Activated T-helper 1 cell treated with anti-CD3 and anti-CD28 coated beads, Interleukin-2, amount 50 U/mL, for 16 hours (primary cell): ENCODE measurements at places on chromosomes 6 and 20.

- no peak for DNase-seq
Measured at GRCh38 chr6:49524541-49524940, 24.8 kb downstream of the GLYATL3 start.

DNA sequence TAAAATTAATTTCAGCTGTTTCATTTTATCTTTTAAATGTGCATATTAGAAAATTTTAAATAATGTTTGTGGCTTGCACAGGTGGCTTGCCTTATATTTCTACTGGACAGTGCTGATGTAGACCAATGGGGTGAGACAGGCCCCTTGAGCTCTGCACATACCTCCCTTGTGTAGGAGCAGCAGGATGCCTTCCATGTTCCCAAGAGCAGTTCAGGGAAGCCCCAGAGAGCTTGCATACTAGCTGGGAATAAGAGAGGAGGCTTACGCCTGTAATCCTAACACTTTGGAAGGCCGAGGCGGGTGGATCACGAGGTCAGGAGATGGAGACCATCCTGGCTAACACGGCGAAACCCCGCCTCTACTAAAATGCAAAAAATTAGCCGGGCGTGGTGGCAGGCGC is 61.4 kb downstream of the RFPL4B start:
- no peak for DNase-seq

GRCh38 chr6:143399176-143399575 is 51.3 kb downstream of the ADAT2 start:
- DNase-seq: no peak

- no peak for DNase-seq
Measured at GRCh38 chr6:109336221-109336961, 45.9 kb downstream of the CD164 start.

DNA sequence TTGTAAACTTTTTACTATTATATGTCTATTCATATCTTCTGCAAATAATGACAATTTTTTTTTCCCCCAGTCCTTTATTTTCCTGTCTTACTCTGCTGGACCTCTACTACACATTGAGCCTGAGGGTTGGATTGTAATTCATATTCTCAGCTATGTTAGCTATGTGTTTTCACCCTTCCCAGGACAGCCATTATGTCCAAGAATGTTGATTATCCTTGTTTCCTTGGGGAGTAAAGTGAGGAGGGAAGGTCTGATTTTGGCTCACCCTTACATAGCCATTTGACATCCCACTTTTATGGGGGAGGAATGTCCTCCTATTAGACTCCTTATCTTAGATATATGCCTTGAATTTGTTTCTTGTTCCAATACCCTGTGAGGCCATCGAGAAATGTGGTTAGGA is 17.6 kb upstream of the TBC1D32 start:
- no peak for DNase-seq

DNA sequence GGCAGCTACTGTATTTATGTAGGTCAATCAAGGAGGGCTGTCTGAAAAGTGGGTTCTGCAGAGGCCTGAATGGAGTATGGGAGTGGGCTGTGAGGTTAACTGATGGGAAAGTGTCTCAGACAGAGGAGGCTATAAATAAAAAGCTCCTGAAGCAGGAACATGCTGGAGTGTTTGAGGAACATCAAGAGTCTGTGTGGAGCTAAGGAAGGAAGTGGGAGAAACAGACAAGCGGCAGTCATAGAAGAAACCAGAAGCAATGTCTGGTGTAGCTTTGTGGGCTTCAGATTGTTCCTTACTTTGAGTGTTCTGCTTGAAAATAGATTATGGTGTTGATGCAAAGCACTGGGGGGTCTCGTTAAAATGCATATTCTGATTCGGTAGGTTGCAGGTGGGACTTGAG is 101.5 kb upstream of the OGFRL1 start:
- DNase-seq: no peak

DNA sequence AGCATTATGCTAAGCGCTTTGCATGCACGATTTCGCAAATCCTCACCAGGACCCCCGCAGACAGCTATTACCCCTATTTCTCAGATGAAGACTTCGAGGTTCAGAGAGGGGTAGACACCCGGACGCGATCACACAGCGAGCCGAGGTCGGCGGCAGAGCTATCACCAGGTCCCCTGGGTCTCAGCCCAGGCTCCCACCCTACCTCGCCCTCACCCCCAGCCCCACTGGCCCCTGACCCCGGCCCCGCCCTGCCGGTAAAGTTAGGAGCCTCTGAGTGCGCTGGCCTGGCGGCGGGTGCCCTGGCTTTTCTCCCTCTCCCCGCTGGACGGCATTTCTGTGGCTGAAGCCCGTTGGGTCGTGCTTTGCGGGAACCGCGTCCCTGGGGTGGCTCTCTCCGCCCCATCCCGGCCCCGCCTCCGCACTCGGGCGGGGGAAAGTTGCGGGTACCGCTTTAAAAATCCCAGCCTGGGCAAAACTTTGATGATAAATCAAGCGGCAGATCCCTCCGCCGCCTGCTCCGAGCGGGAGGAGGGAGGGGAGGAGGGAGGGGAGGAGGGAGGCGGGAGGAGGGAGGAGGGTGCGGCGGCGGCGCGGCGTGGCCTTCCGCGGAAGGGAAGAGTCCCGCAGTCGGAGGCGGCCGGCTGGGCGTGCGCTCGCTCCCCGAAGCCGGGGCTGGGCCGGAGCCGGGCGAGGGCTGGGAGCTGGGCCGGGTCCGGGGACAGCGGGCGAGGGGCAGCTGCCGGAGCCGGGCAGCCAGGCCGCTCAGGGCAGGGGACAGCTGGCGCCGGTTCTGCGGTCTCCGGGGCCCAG is at the start of gene VSTM2L:
VSTM2L (plus strand) TSS at position 624 of the 810 bp plus-strand sequence. CDS start 224 bp downstream, outside the sequence.
- no peak for DNase-seq

DNA sequence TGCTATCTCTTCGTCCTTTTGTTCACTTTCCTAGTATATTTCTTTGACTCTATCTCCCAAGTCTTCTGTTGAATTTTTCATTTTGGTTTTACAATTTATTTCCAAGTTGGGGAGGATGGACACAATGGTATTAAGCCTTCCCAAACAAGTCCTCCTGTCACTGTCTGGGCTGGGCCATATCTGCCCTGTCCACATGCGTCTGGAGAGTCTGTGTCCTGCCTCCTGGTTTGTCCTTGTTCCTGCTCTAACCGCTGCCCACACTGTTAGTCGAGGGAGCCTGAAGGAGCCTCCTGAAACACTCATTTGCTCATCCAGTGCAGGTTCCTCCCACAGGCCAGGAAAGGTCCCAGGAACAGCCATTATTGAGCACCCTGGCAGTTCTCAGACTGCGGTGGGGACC is 17.1 kb downstream of the MYT1 start:
- no peak for DNase-seq

DNA sequence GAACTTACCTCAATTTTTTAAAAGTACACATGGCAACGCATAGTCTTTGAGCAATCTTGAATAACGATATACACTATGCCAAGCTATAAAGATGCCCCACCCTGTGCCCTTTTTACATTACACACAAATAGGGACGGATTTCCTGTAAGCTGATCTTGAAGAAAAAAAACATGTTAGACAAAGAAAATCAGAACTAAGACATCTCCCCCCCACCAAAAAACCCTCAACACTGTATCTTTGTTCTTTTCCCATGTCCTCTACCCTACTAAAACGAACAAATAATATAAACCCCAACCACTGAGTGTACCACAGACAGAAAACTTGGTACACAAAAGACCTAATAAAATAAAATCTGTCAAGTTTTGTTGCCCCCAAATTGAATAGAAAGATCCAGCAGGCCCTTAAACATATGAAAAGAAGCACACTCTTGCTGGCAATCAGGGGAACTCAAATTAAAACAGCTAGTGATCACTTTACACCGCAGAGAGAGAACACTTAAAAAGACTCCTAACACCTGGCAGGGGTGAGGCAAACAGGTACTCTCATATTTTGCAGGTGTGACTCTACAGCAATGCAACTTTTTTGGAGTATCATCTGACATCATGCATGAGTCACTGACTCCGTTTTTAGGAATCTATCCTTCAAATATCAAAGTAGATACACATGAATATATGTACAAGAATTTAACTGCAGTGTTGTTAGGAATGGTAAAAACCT is 29.6 kb downstream of the BACH2 start:
- no peak for DNase-seq
